ENCODE measurements at places on chromosomes 16 and 17. TPM values are rescaled to one million over a fixed set of nuclear protein-coding genes. Genes with fewer than 3 reads are reported as not detected.

- no peak for DNase-seq
These were observed 4.1 kb downstream of the FXR2 start for GRCh38 chr17:7610641-7611040.

- no peak for DNase-seq
These were observed 8.0 kb downstream of the DLG4 start for GRCh38 chr17:7211491-7212273.

Gene DRC3
- total RNA-seq = 0.69 TPM

GRCh38 chr17:10072556-10073425, 125.6 kb downstream of the GAS7 start:
- no peak for DNase-seq

- DNase-seq = no peak
These were observed 57.8 kb downstream of the USP43 start for GRCh38 chr17:9702914-9703780.

Gene NME4
- total RNA-seq = 101 TPM

DNA sequence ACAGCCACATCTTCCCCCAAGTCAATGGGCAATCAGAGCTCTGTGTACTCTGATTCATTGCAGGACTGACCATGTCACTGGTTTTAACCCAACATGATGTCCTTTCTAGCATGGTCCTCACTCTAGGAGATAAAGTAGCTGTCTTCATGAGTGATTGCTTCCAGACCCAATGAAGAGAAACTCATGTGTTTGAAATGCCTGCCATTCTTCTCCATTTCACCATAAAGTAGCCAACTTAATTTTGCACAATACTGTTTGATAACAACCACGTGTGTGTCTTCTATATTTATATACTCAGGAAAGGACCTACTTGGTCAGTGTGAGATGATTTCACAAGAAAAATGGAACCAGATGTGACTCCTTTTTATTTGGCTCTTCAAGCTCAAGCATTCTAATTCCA, 172.5 kb downstream of the AXIN2 start:
- DNase-seq = no peak

Gene C16orf74
- 3.0 TPM for total RNA-seq

Gene VPS4A
- total RNA-seq = 32.1 TPM

DNA sequence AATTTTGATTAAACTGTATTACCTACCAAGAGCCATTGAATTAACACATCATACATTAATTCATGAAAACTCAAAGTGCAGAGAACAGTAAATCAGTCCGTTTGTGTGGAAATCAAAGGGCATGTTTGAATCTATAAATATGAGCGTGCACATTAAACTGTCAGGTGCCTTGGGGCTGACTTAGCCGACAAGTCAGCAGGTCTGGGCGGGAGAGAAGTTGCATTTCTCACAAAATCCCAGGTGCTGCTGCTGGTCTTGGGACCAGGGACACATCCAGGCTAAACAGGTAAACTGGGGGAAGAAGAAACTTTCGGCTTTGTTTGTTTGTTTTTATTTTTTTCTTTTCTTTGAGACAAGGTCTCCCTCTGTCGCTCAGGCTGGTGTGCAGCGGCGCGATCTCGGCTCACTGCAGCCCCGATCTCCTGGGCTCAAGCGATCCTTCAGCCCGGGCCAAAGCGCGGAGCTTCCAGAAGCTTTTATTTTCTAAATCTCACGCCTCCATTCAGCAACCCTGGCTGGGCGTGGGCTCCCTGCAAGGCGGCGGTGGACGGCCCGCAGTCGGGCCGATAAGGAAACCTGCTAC, 213.9 kb downstream of the MRTFB start:
- DNase-seq = no peak

Gene KRT25
- total RNA-seq = not detected

DNA sequence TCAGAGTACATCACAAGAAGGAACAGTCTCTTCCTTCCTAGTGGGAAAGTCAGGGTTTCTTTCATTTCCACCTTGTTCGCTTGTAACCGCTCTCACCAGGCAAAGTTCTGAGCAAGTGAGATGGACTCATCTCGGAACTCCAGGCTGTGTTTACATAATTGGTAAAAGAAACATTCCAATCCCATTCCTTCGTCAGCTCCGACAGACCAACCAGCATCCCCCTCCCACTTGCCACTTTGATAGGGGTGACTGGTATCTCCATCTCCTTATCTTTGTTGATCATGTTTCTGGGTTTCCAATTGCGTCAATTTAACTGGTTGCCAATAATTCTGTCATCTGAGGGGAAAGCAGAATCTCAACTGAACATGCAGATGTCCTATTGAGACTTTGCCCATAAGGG, 36.8 kb upstream of the LYRM9 start:
- DNase-seq = peak; percentile 8

- DNase-seq = no peak
These were observed 2.0 kb downstream of the DYNLL2 start for GRCh38 chr17:58085039-58085715.

DNA sequence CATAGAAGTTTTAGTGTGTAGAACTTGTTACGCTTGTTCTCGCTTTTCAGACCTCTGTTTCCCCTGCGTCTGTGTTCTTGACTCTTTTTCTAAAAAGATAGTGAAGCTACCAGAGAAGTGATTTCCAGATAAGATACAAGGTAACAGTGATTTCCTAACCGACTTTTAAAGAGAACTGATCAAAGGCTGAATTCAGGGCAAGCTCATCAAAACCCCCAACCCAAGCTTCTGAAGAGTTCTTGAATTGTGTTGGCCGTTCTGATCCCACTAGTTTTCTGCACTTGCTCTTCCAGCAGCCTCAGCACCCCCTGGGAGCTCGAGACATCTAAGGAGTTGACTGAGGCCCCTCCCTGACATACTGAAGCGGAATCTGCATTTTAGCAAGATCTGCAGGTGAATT, 12.7 kb upstream of the NSMCE1 start:
- DNase-seq = no peak

Gene BEAN1
- not detected for total RNA-seq

Gene MYCBPAP
- not detected for total RNA-seq

GRCh38 chr17:50240851-50241250, 33.4 kb upstream of the TMEM92 start:
- peak; percentile 29 for DNase-seq

- peak; percentile 79 for DNase-seq
These were observed 709.1 kb downstream of the CDH11 start for GRCh38 chr16:64412578-64413280.

DNA sequence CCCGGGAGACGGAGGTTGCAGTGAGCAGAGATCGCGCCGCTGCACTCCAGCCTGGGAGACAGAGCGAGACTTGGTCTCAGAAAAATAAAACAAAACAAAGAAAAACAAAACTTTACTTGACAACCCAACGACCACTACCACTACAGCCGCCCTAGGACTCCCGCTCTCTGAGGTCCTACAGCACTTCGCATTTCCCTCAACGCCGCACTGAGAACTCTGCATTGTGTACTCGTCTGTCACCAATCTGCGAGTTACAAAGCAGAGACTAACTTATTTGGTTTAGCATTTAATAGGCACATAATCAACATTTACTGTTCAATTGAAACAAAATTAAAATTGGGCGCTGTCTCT, 479 bp upstream of the ZNF207 start:
- DNase-seq = no peak

GRCh38 chr16:56625140-56625942, at the start of gene MT1E:
TSS of gene MT1E (plus strand) at chr16:56625781. CDS start at chr16:56625852, 71 bp downstream.
- DNase-seq = peak; percentile 62

DNA sequence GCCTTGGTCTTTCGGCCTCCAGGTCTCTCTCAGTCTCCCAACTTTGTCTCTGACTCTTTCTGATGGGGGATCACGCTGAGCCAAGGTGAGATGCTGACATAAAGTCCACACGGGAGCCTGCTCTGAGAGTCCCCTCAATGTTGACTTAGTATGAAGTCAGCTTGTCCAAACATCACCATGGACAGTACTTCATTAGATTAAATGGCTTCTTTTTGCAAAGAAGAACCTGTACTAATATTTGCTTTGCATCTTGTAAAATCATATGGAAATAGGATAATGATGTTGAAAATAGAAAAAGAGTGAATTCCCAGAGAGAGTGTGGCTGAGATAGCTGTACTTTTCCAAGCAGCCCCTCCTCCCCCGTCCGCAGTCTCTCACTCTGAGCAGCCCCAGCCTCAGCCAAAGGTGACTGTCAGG, 56.7 kb upstream of the SIAH1 start:
- no peak for DNase-seq

Gene CHRNE
- not detected for total RNA-seq

DNA sequence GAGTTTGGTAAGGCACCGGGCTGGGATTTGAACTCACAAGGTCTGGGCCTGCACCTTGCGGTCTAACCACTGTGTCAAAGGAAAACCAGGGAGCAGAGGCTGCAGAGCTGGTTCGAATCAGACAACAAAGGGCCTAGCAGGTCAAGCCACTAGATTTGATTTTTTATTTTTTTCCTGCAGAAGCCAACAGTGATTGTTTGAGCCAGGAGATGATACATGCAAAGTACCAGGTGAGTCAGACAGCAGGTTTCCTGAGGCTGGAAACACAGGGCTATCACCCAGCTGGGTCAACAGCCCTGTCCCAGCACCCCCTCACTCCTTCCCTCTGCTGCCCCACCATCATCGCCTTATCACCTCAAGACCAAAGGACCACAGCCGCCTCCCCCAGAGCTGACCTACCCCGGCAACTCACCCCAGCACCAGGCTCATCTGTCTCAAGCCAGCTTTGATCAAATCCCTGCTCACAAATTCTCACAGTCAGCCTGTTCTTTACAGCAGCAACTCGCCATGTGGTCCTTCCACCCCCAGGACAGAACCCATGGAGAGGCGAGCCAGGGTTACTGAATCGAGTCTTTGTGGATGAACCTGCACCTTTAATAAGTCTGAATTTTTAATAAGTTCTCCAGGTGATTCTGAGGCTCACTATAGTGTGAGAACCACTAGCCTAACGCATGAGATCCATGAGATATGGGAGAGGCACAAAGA, 13.0 kb upstream of the KRT19 start:
- DNase-seq = peak; percentile 69

DNA sequence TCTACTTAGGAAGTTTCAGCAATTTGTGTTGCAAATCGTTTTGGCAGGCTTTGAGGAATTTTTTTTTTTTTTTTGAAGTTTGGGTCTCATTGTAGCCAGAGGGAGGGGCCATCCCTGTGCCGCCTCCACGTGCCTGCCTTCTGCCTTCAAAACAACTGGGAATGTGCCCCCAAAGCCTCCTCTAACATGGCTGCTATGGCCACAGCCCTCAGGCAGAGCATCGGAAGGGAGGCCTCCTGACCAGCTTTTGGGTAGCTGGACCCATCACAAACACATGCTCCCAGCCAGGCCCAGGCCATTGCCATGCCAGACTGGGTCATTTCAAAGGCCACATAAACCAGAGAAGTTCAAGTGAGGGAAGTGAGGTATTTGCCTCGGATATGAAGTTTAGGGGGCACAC, 21.5 kb downstream of the C16orf82 start:
- no peak for DNase-seq

DNA sequence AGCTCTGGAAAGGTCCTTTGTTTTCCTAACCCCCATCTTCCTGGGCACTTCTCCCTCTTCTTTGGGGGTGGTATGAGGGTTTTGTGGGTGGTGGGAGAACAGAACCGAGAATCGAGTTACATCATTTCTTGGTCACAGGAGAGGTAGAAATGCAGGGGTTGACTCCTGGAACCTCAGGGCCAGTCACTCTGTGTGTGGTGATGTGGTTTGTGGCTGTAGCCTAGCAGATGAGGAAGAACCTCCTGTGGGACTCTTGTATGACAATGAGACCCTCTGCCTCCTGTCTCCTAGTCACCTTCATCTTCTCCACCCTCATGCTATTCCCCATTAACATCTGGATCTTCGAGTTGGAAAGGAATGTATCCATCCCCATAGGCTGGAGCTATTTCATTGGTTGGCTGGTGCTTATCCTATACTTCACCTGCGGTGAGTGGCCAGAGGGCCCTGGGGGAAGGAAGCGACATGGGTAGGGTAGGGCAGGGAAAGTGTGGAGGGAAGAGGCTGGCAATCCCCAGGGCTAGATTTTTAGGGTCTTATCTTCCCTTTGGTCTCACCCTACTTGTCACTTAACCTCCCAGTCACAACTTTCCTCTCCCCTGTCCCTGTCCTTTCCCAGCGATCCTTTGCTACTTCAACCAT, 5.5 kb downstream of the ODF4 start:
- no peak for DNase-seq

- peak; percentile 92 for DNase-seq
These were observed 7.4 kb upstream of the COX10 start for GRCh38 chr17:14061666-14062560.

GRCh38 chr17:12634789-12635414, 30.8 kb upstream of the MYOCD start:
- DNase-seq = no peak

DNA sequence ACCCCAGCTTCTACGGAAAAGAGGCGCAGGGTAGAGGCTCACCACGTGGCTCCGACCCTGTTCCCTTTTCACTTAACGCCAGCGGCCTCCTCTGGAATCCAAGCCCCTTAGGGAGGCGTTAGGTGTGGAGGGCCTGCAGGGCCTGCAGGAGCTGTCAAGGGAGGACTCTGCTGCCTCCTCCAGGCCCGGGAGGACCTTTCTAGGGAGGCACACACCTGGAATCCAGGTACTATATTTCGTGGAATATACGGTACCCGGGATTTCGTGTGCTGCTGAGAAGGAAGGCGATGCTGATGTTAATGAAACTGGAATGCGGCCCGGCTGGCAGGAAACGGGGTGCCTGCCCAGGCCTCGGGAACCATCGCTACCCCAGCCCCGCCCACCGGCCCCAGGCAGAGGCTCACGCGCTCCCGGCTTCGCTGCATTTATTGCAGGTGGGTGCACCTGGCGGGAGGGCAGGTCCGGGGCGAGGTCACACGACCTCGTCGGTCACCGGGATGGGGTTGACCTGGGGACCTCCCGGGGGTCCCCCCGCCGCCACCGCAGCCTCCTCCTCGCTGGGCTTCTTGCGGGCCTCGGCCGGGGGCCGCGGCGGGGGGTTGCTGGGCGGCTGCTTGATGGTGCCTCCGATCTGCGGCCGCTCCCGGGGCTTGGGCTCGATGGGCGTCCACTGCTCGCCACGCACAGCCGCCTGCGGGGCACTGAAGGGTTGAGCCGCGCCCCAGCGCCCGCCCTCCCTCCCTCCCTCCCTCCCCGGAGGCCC, 4.7 kb downstream of the IL17C start:
- no peak for DNase-seq

Gene UMOD
- total RNA-seq = not detected

Gene ACSM2A
- not detected for total RNA-seq

Gene TEX14
- total RNA-seq = not detected

- DNase-seq = no peak
These were observed 38.8 kb downstream of the MRC2 start for GRCh38 chr17:62666061-62666800.

- DNase-seq = peak; percentile 18
These were observed 1.2 kb downstream of the CPD start for GRCh38 chr17:30379903-30380381.

GRCh38 chr17:40095351-40095943, 4.9 kb downstream of the NR1D1 start:
- DNase-seq = no peak

GRCh38 chr17:49241692-49242397, 11.3 kb upstream of the PHOSPHO1 start:
- DNase-seq = no peak

Gene CES2
- total RNA-seq = 15.9 TPM

Gene C16orf82
- not detected for total RNA-seq

- DNase-seq = no peak
These were observed 9.3 kb downstream of the CTRB2 start for GRCh38 chr16:75197522-75198134.
